ENCODE measurements at places on chromosomes 2 and 18.
A peak's percentile ranks its signal among the peaks of the same experiment; 100 is the strongest.

GRCh38 chr2:183530333-183530901 is 406.2 kb downstream of the NUP35 start:
- DNase-seq = no peak

DNA sequence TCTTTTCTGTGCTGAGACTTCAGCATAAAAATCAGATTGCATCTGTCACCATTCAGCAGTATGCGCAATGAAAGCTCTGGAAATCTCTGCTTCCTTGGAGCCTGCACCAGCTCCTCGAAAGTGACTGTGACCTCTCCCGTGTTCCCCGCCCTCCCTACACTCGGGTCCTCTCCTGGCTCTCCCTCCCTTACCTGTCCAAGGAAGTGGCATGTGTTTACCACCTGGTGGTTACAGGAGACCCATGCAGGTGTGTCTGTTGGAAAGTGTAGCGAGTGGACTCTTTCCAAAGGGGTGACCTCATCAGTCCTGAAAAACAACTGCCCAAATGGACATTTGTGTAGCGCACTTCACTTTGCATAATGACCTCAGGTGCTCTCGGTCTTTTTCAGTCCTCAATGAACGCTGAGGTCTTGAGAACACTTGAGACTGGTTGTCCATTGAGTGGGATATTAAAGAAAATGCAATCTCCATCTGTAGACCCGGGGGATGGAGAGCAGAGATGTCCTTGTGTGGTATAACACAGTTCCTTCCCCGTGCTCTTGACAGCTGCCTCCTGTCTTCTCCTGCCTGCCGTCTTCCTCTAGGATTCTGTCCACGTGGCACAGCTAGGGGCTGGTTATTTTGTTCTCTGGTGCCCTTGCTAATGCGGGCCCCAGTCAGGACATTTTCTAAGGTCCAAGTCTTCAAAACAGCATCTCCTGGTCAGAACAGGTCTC is 133.2 kb downstream of the ACKR3 start:
- DNase-seq = no peak

- DNase-seq = peak; percentile 17
Observed at GRCh38 chr2:55862673-55863390, 60.8 kb downstream of the EFEMP1 start.

- DNase-seq = no peak
Observed at GRCh38 chr2:222944552-222944951, 83.7 kb downstream of the ACSL3 start.

DNA sequence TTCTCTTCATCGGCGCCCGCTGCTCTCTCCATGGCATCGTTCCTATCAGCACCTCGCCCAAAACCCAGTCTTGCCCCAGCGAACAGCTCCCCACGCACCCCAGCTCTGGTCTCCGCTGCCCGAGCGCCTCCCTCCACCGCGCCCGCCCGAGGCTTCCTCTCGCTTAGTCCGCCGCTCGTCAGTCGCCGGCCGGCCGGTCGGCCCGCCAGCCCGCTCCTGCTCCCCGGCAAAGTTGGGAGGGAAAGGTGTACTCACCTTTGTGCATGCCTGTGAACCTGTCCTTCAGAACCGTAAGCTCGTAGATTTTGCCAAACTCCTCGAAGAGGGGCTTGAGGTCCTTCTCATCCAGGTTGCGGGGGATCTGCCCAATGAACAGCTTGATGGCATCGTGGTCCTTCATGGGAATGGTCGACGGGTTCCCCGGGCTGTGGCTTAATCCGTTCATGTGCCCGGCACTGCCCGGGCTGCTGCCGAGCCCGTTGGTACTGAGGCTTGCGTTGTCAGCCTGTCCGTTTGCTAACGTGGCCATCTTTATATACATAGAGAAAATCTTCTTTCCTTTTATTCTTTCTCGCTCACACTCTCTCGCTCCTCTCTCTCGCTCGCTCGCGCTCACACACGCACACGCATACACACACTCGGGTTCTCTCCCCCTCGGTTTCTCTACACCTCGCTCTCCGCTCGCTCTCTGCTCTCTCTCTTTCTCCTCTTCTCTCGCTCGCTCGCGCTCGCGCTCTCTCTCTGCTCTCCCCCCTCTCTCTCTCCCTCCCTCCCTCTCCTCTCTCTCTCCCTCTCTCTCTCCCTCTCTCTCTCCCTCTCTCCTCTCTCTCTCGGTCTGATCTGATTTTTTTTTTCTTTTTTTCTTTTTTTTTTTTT is at the start of gene CELF4:
CELF4 (minus strand) TSS at position 698 of the 876 bp plus-strand sequence.
- DNase-seq = no peak

DNA sequence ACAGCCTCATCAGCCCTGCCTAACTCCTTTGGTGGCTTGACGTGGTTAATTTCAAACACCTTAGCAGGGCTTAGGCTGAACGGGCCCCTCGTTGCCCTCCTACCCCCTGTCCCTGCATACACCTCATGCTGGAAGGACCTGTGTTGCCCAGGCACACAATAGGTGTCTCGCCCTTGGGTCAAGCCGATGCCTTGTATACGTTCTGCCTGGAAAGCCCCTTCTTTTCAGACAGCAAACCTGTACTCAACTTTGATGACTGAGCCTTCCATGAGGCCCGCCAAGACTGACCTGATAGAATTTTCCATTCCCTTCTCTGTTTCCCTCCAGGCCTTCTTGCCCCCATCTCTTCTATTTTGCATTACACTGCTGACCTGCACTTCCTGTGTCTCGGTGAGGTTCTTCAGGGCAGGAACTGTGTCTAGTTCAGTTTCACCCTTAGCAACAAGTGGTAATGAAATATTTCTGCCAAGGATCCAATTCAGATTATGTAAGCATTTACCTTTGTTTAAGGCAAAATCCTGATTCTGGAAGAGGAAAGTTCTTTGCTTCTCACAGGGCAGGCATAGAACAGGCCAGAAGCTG is 7.9 kb downstream of the GREB1 start:
- no peak for DNase-seq

GRCh38 chr2:58378152-58378551 is 137.0 kb upstream of the FANCL start:
- no peak for DNase-seq

DNA sequence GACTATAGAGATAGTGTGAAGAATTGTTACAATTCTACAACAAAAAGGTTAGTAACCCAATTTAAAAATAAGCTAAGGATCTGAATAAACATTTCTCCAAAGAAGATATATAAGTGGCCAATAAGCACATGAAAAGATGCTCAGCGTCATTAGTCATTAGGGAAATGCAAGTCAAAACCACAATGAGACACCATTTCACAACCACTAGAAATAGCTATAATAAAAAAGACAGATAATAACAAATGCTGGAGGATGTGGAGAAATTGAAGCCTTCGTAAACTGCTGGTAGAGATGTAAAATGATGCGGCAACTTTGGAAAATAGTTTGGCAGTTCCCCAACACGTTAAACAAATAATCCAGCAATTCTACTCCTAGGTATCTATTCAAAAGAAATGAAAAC is 366.5 kb upstream of the POU3F3 start:
- DNase-seq = no peak

GRCh38 chr2:197620133-197620532 is 55.3 kb downstream of the RFTN2 start:
- DNase-seq = no peak

GRCh38 chr2:18930971-18931370 is 341.6 kb upstream of the NT5C1B start:
- no peak for DNase-seq

GRCh38 chr2:201452922-201453643 is 1.5 kb downstream of the STRADB start:
- peak; percentile 36 for DNase-seq

DNA sequence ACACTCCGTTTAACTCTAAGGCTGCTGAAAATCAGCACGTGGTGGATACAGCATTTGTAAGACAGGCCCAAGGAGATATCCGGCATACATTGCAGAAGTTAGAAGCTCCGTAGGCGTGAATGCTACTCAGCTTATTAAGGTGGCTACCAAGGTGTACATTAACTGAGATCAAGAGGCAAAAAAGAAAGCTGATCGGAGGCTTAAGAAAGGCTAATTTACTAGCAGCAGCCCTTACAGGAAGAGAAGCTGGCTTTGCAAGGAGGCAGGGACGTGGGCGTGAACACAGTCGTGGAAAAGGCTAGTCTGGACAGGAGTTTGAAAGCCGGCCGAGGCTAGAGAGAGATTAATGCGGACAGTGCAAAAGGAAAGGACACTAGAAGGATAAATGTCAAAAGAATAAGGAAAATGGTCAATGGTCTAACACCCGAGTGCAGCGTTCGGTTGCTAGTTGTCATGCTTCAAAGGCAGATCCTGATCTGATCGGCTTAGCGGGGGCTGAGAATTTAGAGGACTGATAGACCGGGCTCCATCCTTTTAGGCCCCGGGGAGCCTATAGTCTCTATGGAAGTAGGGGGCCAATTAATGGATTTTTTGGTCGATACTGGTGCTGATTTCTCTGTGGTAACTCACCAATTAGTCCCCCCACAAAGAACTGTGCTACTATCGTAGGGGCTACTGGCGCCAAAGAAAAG is 45.6 kb upstream of the SELENOI start:
- DNase-seq = no peak

GRCh38 chr2:73825408-73825807 is 3.4 kb upstream of the STAMBP start:
- DNase-seq = no peak

GRCh38 chr2:171924170-171924942 is 2.1 kb downstream of the HAT1 start:
- DNase-seq = peak; percentile 29

- no peak for DNase-seq
Observed at GRCh38 chr2:216414772-216415319, 2.6 kb downstream of the SMARCAL1 start.

- DNase-seq = no peak
Observed at GRCh38 chr2:33497221-33497650, 20.8 kb downstream of the RASGRP3 start.

- DNase-seq = no peak
Observed at GRCh38 chr2:59658906-59659635, 894.4 kb downstream of the BCL11A start.

- no peak for DNase-seq
Observed at GRCh38 chr2:109028277-109028676, 39.3 kb upstream of the EDAR start.

DNA sequence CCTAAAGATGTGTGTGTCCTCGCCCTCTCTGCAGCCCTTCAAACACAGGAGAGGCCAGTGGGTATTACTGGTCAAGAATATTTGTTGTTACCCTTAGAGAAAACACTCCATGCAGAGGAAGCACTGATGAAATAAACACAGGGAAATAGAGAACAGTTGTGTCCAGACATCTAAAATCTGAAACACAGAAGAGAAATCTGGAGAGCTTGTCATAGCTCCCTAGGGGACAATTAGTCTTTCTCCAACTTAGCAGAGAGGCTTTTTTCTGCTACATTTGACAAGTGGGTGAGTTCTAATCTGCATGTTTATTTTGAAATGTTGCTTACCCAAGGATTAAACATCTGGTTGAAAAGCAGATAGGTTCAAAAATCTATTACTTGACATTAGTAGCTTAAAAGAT is 190.1 kb downstream of the CTNNA2 start:
- no peak for DNase-seq

- DNase-seq = no peak
Observed at GRCh38 chr2:112305132-112305531, 29.7 kb downstream of the ZC3H6 start.

GRCh38 chr2:151900331-151900730 is 72.1 kb upstream of the ARL5A start:
- no peak for DNase-seq

- no peak for DNase-seq
Observed at GRCh38 chr2:174535757-174536703, 49.2 kb upstream of the GPR155 start.

DNA sequence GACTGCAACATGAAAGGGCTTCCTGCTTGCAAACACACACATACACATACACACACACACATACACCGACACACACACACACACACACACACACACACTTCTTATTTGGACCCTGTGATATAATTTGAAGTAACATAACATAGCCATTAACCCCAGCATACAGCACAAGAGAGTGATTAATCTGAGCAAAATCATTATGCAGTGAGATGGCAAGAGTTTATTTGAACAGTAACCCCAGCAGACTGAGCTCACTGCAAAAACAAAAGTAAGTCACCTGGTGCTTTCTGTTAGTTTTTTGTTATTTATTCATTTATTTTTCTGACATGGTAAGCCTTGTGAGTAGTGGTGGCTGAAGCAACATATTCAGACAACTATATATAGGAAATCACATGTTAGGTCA is 93.7 kb downstream of the NOL4 start:
- no peak for DNase-seq

DNA sequence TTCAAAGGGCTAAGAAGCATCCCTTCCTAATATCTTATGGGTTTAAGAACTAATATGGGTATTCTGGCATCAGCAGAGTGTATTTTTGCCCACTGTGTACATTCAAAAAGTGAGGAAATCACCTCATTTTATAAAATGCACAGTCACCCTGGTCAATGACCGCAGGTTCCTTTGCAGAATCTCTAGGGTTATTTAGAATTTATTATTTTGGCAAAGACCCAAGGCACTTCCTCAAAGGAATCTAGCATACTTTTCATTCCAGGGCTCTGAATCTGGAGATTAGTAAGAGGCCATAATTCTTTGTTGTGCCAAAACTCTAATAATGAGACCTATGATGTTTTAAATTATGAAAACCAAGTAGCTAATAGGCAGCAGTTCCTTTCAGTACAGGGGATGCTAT is 27.2 kb upstream of the CDH2 start:
- DNase-seq = no peak

DNA sequence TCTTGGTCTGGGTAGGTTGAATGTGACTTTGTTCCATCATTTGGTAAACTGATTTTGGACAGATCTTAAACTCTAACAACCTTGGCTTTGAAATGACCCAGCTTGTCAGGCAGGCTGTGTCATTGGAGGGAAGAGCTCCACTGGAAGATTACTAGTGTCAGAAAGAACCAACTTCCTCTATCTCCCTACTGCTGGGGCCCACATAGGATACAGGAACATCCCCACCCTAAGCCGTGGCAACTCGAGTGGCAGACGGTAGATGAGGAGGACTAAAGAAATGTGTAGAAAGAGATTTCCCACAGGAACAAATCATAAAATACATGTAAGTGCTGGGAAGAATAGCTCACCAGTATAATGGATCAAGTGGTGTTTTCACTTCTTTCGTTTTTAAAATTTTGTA is 4.3 kb upstream of the G6PC2 start:
- no peak for DNase-seq

DNA sequence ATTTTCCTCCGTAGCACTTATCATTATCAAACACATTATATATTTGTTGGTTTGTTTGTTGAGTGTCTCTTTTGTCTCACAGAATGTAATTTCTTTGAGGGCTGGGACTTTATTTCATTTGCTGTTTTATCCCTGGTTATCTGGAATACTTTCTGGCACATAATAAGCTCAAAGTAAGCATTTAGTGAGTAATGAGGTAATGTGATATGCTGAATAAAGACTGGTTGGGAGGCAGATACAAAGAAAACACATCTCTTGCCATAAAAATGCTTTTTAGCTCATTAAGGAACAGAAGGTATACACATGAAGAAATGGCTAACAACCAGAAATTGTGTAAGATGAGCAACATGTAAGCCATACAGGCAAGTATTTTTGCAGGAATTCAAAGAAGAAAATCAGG is 1411.8 kb downstream of the LRP1B start:
- DNase-seq = no peak

- no peak for DNase-seq
Observed at GRCh38 chr2:153068052-153068451, 349.6 kb downstream of the ARL6IP6 start.
